Naive B cell (primary cell): ENCODE measurements at places on chromosomes 6 and 20.
A peak's percentile ranks its signal among the peaks of the same experiment; 100 is the strongest.

DNA sequence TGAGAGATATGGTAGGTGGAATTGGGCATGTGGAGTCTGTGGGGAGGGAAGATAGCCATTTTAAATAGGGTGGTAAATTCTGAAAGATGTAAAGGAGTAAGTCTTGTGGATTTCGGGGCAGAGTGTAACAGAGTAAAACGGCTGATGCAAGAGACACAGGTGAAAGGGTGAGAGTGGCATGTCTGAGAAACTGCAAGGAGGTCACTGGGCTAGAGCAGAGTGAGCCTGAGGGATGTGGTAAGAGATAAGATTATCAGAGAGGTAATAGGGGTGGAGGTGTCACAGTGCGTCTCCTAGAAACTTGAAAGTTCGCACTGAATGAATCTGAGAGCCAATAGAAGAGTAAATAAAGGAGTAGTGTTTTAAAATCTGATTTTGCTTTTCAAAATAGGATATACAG is 308.1 kb downstream of the EPM2A start:
- no peak for DNase-seq

DNA sequence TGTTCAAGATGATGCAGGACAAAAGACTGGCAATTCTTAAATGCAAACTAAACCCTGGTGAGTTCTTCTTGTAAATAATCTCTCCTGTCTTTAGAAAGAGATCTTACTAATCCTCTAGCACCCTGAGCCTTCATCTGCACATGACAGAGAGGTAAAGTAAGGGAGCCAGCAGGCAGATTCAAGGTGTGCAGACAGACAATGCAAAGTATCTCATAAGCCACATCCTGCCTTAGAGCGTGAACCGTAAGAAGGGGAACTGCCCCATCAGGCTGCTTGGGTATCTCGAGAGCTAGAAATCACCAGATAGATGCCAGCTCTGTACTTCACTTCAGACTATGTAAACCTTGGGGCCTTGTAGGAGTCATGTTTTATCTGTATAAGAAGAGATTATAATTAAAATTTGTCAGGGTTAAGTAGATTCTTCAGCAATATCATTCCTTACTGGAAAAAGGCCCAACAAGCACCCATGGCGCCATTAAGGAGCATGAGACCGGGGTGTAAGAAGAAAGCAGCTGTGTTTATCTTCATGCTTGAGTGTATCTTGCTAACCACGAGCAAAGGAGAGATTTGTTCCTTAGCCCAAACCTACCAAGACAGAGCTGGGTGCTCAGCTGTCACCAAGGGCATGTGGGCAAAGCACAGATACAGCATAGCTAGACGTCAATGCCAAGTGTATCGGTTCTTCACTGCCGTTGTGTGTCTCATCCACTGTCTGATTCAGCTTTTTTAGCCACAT is 24.4 kb downstream of the CNR1 start:
- peak; percentile 88 for DNase-seq

DNA sequence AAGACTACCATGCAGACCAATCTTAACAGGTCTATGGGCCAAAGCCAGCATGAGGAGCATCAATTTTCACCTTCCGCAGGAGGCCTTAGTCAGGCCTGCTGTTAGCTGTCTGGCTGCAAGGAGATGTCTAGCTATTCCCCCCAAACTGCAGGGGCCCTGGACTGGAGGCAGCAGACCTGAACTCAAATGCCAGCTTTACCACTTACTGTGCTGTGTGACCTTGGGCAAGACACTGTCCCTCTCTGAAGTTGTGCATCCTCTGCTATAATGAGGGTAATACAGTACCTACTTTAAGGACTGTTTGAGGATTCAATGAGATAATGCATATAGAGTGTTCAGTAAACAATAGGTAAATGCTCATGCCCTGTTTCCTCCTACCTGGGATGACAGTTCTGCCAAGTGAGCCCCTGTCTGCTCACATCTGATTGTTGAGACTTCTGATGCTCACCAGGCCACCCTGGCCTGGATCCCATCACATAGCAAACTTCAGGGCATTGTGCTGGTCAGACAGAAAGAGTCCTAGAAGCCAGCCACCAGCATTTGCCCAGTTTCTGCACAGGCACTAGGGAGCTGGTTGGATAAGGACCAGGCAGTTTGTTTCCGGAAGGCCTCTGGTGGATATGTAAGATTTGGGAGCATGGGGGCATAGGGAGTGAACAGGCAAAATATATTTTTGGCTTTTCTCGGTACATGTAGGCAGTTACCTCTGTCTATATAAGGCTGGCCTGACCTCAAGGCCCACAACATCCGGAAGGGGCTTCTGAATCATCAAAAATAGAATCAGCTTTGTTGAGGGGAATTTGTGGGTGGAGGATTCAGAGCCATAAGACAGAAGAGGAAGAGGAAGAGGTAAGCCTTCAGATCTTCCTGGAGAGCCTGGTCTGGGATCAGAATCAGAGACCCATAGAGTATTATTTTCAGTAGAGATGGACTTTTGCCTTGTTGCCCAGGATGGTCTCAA is 2.3 kb upstream of the OCSTAMP start:
- DNase-seq: peak; percentile 11

DNA sequence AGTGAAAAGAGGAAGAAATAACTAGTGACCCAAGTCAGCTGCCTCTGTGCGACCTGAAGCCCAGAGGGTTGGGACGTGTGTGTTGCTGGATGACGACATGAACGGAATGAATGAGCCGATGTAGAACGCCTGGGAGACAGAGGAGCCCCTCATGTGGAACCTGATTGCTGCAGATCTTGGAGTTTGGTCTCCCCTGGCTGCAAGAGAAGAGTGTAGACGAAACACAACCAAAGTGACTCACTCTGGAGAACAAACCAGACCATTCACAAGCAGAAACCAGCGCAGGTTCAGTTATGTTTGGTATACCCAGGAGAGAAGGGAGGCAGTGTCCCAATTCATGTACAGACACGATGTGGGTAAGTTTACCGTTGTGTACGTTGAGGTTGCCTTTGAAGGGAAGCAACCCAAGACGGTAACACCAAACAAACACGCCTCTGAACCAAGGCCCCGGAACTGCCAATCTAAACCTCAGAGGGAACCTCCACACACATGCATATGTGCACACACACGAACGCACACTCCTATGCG is 265.9 kb downstream of the BMP7 start:
- DNase-seq: no peak

DNA sequence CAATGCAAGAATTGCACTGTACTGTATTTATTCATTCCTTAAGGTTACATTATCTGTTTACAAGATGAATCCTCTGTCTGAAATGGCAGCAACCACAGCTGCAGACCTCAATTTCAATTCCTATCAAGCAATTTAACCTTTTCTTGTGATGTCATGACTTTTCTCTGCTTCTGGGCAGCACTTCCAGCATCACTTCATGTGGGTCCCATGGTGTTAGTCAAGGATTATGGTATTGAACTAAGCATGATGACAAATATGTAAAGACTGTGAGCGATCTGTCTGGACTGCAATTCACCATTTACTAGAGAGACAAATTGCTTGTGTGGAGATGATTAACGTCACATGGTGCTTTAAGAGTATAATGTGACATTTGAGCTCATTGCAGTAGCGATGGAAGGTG is 90.5 kb upstream of the CCN2 start:
- no peak for DNase-seq

GRCh38 chr6:131756039-131756438 is 45.2 kb upstream of the CTAGE9 start:
- no peak for DNase-seq

GRCh38 chr6:45783716-45784115 is 231.9 kb downstream of the CLIC5 start:
- DNase-seq: no peak

DNA sequence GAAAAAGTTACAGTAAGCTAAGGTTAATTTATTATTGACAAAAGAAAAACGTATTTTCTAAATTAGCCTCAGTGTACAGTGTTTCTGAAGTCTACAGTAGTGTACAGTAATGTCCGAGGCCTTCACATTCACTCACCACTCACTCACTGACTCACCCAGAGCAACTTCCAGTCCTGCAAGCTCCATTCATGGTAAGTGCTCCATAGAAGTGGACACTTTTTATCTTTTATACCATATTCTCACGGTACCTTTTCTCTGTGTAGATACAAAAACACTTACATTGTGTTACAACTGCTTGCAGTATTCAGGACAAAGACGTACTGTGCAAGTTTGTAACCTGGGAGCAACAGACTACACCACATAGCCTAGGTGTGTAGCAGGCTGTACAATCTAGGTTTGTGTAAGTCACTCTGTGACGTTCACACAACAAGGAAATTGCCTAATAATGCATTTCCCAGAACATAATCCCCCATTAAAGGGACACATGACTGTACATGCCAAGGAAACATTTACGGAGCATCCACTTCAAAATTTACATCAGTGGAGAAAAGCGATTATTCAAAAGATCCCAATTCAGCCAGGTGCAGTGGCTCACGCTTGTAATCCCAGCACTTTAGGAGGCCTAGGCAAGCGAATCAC is 133.4 kb downstream of the BANF2 start:
- DNase-seq: no peak
